CD4-positive, alpha-beta T cell treated with Interleukin-6 at 100 ng/mL for 8 hours (primary cell): ENCODE measurements at places on chromosomes 13 and 19.

DNA sequence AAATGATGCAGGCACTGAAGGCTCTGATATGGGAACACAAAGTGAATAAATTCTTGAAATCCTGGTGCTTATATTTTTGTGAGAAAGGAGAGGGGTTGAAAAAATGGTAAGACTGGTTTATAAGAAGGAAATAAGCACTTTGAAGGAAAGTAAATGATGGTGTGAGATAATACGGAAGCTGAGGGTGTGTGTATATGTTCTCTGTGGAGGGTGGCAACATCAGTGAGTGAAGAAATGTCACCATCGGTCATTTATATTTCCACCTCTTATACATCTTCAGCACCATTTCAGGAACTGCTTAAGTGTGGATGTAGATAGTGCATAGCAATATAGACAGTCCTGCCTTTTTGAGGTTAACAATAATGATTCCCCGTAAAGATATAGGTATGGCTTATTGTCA, 17.5 kb downstream of the ZNF136 start:
- DNase-seq: no peak

DNA sequence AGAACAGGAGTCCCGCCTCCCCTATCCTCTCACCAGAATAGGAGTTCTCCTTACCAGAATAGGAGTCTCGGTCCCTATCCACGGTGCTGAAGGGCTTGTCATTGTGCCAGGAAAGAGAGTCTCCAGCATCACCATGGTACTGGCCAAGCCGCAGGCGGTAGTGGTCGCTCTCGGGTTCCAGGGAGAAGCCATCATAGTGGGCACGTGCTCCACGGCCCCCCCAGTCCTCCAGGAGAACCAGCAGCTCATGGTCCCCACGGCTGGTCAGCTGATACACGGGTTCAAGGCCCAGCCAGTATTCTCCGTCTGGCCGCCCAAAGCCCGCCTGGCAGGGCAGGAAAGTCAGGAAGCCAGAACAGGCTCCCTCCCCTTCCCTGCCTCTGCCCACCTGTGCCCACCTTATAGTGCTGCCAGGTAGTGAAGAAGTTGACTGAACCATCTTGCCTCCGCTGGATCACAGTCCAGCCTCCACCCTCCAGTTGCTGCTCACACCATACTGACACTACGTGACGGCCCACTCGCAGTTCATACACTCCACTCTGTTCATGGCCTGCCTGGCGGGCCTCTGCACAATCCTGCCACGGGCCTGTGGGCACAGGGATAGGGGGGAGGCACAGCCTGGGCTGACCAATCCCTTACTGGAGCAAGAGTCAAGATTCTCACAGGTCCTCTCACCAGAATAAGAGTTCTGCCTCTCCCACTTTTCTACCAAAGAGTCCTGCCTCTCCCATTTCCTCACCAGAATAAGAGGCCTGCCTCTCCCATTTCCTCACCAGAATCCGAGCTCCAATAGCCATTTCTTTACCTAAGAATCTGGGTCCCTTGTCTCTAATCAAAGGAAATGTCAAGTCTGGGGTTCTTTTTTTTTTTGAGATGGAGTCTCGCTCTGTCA, 7.4 kb downstream of the SHFL start:
- no peak for DNase-seq

GRCh38 chr19:11293433-11294389, 2.2 kb upstream of the TSPAN16 start:
- peak; percentile 73 for DNase-seq

- DNase-seq: no peak
These were observed 590.3 kb upstream of the MIR17HG start for GRCh38 chr13:90757127-90757680.
